ENCODE measurements at places on chromosomes 2 and 18.

GRCh38 chr2:60259781-60260180, 293.7 kb downstream of the BCL11A start:
- DNase-seq: no peak

DNA sequence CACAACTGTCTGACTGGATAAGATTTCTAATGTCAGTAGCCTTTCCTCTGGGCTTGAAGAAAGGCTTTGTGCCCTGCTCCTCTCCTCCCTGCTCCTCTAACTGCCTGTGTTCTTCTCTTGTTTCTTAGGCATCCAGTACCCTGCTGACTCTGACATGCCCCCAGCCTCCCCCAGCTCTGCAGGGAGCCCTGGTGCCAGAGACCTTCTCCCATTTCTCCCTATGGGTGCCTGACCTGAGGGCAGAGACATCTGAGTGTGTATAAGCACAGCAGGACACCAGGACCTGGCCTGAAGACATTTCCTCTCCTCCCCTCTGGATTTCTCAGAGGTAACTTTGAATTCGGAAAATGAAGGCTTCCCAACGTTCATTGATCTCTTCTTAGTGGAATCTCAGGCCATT, 23.6 kb downstream of the RNF144A start:
- DNase-seq: no peak

DNA sequence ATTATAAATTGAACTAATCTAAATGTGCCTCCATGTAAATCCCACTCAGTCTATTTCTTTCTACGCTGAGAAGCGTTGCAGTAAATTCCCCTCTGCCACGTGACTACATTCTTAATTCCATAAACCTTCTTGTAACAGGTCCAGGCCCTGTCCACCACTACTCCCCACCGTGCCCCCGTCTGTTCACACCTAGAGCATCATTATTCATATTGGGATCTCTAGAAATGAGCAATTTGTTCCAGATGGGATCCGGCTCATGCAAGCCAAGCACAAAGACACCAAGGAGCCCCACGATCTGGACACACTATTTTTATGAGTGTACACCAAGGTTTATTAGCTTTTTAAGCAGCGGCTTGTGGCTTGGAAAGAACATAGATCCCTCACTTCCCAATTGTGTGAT, 38.2 kb downstream of the BOLA3 start:
- DNase-seq: no peak

DNA sequence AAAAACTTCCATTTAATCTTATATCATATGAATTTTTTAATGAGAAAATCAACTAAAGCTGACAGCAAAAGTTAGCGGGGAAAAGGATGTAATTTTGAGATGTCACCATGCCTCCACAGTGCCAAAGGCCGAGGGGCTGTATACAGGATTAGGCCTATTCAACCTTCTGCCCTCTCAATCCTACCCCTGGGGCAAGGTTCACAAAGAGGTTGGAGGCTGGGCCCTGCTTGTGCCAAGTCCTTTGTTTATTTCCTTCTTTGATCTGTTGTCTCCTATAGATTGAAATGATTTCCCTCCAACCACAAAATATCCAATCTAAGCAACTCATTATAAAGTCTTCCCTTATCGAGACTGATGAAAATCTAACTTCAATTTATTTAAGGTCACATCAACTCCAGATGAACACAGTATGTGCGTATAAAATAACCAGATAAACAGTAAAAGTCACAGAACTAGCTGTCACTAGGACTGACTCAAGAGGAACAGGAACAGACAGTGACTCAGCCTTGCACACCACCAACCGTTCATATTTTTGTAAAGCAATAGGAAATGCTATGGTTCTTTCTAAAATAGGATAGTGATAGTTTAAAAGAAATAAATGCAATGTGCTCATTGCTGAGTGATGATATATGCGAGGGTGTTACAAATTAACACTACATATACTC, 95.8 kb downstream of the SLC25A12 start:
- DNase-seq: no peak

DNA sequence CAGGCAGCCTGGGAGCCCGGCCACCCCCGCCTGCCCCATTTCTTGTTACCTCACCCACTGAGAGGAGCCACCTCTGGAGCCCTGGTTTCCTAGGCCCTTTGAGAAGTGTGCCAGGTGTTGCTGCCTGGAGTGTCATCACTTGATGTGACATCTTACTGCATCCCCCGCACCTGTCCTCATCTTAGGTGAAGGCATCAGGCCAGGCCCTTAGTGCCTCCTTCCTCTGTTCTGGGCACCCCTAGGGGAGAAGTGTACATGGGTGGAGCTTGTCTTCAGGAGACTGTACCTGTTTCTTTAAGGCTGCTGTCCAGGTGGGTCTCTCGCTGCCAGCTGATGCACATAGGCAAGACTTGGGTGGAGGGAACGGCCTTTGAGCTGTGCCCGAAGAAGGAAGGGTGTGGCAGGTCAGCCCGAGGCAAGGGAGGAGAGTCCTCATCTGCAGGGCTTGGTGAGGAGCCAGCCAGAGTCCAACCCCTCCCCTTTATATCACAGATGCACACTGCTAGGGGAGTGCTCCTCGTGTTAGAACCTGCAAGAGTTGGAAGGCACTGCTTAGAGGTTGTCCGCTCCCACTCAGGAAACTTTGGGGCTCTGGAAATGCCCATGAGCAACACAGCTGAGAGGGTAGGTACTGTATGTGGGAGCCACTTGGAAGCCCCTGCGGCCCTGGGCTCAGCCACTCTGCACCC, 45.9 kb downstream of the NCK2 start:
- no peak for DNase-seq

- no peak for DNase-seq
Measured at GRCh38 chr18:76384114-76384790, 110.8 kb downstream of the ZNF516 start.

DNA sequence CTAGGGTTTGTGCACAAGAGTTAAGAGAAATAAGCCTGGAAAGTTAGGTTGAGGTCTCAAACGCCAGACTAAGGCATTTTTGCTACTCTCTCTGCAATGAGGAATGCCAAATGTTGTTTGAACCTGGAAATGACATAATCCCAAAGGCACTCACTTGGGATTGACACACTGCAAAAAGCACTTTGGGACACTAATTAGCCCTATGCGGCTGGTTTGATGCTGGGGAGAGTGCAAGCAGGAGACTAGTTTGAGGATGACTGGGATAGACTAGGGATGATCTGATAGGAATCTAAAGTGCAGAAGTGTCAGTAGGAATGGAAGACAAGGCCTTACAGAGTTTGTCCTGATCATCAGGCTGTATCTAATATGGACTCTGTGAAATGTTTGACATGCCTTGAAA, 469.0 kb downstream of the SLC4A3 start:
- DNase-seq: no peak

DNA sequence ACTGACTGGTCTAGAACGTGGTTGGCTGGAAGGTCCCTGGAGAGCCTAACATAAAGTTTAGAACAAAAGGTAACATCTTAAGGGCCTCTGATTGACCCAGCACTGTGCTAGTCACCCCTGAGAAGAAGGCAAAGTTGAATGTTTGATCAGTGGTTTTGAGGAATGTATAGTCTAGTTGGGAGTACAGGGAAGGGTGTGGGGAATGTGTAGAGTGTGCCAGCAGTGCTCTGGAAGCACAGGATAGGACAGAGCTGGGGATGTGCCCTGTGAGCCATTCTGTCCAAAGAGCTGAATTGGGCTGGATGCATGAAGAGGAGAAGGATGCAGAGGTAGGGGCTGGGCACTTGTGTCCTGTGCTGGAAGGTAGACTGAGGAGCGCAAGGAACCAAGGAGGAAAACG, 41.0 kb upstream of the DOCK10 start:
- no peak for DNase-seq

- no peak for DNase-seq
Measured at GRCh38 chr2:216279459-216279858, 92.8 kb downstream of the MARCHF4 start.

GRCh38 chr18:35786365-35787042, 186.0 kb upstream of the RMP24 start:
- DNase-seq: no peak

- no peak for DNase-seq
Measured at GRCh38 chr2:68806511-68807109, 64.6 kb downstream of the BMP10 start.

DNA sequence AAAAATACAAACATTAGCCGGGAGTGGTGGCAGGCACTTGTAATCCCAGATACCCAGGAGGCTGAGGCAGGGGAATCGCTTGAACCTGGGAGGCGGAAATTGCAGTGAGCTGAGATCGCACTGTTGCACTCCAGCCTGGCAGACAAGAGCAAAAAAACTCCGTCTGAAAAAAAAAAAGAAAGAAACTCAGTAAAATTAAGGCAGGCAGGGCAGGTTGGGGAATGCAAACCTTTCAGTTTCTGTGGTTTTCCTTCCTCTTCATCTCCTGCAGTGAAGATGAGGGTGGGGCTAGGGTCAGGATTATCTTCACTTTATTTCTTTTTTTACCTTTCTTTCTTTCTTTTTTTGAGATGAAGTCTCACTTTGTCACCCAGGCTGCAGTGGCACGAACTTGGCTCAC, 43.2 kb upstream of the PSME4 start:
- DNase-seq: peak; percentile 54

DNA sequence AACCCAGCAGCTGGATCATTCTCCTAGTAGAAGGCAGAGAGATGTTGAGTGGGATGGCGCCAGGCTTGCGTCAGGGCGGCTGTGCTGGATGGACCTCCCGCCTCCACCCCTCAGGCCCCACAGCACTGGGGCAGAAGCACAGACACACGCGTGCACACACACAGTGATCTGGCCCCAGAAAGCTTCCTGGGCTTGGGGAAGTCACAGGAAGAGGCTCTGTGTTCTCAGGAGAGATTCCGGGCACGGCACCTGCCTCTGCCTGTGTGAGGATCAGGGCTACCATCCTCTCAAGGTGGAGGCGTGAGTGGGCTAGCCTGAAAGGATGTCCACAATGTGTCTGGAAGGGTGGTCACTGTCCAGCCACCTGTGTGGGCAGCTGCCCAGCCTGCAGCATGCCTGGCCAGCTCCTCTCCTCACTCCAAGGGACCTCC, 229.8 kb upstream of the HS6ST1 start:
- DNase-seq: no peak

DNA sequence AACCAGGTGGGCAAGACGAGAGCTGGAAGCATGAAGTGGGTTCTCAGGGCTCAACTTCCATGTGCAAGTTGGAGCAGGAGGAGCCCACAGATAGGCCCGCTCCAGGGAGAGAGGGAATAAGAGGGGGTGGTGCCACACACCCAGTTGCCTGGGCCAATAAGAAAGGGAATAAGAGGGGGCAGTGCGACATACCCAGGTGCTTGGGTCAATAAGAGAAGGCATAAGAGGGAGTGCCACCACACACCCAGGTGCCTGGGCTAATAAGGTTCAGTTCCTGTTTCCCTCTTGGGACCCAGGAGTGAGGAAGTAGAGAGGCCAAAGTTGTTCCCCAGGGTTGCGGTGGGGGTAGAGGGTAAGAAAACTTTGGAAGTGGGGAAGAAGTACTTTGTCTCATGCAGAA, 127.5 kb downstream of the LAMA3 start:
- DNase-seq: no peak

DNA sequence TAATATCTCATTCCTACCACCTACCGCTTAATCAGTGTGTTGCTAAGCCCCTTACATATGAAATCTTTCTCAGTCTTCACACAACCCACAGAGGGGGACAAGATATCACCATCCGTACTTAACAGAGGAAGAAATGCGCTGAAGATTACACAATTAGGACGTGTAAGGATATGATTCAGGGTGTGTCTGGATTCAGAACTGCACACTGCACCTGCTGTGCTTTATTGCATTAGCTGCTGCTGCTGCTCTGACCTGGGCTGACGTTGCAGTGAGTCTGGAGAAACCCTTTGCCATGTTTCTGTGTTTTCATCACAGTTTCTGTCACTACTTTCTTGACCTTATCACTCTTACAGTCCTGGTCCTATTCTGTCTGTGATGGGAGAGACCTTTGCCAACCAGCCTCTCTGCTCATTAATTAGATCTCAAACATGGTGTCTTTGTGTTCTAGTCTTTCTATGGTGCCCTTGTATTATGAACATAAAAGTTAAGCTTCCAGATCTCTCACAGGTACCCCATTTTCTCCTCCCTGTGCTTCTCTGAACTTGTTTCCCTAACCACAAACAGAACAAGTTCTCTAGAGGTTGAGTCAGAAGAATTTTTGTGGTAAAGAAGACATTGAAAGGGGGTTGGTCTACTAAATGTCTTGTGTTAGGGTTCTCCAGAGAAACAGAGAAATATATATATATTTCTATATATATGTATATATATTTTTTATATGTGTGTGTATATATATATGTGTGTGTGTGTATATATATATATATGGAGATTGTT, 92.9 kb upstream of the CYP1B1 start:
- DNase-seq: no peak

DNA sequence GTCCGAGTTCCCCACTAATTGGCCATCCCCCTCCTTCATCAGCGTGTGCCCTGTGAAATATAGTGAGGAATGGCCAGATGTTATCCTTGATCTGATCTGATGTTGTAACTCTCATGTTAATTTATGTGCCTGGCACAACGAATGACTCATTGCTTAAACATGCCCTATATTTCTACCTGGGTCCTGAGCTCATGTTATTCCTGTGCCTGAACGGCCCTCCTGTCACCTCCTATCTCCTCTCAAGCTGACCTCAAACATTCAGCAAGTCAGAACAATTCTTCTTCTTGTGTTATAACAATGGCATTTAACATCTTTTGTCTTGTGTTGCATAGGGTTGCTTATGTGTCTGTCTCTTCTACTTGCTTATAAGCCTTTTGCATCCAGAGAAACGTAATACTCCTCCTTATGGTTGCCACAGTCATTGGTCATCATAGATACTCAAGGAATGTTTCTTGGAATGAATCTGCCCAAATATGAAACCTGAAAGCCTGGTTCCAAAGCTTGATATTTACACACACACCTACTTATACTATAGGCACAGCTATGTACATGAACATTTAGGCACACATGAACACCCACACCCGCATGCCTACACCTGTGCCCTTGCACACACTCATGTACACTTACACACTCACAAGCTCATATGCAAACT, 80.2 kb upstream of the PHLPP1 start:
- no peak for DNase-seq

DNA sequence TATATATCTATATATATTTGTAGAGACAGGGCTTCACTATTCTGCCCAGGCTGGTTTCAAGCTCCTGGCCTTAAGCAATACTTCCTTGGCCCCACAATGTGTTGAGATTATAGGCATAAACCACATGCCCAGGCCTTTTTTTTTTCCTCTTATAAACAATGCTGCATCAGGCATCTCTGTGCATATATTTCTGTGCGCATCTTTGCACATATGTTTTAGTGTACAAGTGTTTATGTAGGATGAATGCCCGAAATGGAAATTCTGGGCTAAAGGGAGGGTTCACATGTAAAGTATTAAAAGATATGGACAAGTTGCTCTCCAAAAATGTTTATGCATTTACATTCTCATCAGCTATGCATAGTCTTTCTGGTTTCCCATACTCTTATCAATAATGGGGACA, 183.2 kb upstream of the SPRED2 start:
- DNase-seq: no peak
